ENCODE measurements at places on chromosomes 16 and 17.

- DNase-seq: no peak
Observed at GRCh38 chr17:66469890-66470289, 167.5 kb downstream of the PRKCA start.

DNA sequence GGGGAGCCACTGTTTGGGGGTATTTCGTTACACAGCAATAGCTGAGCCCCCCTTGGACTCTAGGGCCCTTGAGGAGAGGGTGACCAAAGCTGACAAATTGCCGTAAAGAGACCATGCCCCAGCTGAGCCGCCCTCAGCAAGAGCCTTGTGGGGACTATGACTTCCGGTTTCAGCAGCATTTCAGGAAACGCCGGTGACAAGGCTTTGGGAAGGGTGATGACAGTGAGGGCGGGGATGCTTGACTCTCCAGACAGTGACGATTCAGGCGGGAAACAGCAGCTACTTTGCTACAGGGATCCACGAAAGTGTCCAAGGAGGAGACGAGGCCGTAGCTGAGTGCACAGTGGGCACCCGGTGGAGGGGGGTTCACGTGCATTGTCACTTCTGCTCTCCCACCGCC lies 360.8 kb downstream of the C16orf95 start:
- no peak for DNase-seq

- DNase-seq: no peak
Observed at GRCh38 chr17:42759982-42760651, 910 bp upstream of the RAMP2 start.

GRCh38 chr17:41394254-41394996 lies 3.0 kb downstream of the KRT31 start:
- DNase-seq: no peak

DNA sequence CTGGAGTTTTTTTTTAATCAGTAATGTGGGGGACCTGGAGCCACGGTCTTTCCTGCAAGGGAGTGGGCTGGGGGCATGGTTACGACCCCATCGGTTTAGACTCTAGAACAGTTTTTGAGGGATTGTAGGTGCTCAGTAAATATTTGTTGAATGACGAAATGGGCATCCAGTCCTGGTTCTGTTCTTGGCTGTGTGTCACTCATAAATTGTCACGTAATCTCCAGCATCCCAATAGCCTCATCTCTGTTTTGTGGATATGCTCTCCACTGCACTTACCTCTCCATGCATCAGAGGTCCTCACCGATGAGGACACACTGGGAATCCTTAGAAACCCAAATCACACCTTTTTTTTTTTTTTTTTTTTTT lies 497 bp upstream of the SLC38A7 start:
- no peak for DNase-seq

- DNase-seq: peak; percentile 38
Observed at GRCh38 chr17:79728169-79728907, 2.4 kb upstream of the ENPP7 start.

DNA sequence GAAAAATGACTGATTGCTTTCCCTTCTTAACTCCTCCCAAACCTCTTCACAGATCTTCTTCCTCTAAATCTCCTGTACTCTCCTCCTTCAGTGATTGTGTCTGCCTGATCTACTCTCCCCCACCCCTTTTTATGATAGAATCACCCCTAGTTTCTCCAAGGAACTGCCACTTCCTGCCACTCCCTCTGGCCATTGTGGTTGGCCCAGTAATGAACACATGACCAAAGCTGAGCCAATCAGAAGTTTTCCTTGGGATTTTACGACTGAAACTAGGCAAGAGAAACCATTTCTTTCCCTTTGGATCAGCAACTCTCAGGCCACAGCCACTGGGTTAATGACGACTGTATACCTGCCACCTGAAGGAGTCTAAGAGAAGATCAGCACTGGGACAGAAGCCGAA lies 15.9 kb downstream of the IRX3 start:
- no peak for DNase-seq

GRCh38 chr16:17155485-17155884 lies 315.3 kb downstream of the XYLT1 start:
- DNase-seq: no peak

- no peak for DNase-seq
Observed at GRCh38 chr17:8577868-8578267, 52.7 kb downstream of the MYH10 start.

GRCh38 chr17:37839196-37839978 lies 84.8 kb upstream of the TBC1D3K start:
- DNase-seq: no peak

DNA sequence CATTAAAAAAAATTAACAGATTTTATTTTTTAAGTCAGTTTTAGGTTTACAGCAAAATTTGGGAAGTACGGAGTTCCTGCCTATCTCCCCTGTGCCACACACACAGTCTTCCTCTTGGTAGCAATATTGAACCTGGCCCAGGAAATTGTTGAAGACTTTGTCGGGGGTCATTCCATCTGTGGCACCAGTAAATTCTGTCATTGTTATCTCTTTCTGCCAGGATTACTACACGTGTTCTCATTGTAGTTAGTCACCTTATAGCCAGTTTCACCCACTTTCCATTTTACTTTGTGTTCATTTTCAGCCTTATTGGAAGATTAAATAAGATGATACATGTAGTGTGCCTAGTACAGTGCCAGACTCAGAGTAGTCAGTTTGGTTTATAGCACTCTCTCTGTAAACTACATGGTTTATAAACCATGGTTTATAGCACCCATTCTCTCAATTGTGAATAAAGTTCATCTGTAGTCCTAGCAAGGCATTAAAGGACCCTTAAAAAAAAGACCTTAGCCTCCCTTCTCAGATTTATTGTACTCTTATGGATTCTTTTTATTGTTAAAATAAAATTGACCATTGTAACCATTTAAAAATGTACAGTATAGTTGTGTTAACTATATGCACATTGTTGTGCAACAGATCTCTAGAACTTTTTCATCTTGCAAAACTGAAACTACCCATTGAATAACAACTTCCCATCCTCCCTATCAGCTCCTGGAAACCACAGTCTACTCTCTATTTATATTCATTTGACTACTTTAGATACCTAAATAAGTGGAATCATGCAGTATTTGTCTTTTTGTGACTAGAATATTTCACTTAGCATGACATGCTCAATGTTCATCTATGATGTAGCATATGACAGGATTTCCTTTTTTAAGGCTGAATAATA lies 36.1 kb downstream of the NLK start:
- no peak for DNase-seq

DNA sequence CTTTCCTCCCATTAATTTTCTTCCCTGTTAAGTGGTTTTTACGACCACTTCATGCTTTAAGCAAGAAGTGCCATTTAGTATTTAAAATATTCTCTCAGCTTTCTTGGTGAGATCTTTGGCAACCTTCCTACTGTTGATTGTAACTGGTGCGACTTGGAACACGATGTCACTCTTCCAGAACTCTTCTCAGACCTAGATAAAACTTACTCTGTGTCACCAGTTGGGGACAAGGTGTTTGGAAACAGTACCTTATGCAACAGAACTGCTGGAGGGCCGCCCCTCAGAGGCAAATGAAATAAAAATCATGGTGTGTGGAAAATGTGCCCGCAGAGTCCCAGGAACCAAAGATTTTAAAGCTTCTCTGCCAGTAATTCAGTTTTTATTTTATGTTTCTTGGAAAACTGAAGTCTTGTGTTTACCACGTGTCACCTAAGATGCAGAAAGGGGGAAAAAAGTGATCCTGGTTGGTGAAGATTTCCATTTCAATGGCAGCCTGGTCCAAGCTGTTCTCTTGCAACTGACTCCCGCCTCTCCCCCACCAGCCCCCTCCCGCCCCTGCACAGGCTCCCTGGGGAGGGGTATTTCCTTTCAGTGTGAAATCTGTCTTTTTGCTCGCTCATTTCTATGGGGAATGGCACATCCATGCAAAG lies 7.2 kb upstream of the HSD11B2 start:
- no peak for DNase-seq

DNA sequence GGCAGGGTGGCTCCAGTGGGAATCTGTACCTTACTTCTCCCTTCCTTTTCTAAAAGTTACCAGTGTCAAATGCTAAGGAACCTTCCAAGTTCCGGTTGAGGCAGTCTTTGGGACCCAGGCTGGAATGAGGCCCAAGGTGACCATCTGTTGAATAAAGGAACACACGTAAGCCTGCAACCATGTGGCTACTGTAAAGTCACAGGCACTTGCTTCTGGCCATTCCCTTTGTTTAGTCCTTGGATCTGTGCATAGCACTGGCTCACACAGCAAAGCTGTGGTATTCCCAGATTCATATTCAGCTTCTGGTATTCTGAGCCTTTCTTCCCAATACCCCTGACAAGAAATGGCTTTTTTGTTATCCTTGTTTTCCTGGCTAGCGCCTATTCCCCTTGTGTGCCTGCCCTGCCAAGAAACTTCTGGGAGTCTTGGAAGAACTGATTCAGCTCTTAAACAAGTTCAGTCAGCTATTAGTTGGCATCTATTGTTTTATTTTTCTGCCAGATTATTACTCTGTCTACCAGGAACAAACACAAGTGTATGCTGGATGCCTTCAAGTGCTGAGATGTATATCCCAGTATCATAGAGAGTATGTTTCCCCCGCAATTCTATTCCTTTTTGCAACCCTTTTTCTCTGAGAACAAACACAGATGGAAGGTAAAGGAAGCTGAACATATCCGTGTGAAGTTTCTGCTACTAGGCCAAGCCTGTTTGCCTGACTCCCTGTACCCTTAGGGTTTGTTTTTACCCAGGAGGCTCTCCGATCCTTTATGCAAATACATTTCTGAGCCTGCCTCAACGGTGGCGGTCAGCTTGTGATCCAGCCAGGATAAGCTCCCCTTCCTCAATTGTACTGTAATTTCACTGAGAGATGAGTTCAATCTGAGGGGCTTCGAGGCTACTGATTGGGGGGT lies 13.2 kb downstream of the TMEM238L start:
- no peak for DNase-seq

- DNase-seq: no peak
Observed at GRCh38 chr17:33335491-33336173, 42.5 kb upstream of the ASIC2 start.

- no peak for DNase-seq
Observed at GRCh38 chr16:29962344-29962994, 590 bp downstream of the TMEM219 start.

- no peak for DNase-seq
Observed at GRCh38 chr17:3658784-3659449, 9.5 kb downstream of the TAX1BP3 start.

DNA sequence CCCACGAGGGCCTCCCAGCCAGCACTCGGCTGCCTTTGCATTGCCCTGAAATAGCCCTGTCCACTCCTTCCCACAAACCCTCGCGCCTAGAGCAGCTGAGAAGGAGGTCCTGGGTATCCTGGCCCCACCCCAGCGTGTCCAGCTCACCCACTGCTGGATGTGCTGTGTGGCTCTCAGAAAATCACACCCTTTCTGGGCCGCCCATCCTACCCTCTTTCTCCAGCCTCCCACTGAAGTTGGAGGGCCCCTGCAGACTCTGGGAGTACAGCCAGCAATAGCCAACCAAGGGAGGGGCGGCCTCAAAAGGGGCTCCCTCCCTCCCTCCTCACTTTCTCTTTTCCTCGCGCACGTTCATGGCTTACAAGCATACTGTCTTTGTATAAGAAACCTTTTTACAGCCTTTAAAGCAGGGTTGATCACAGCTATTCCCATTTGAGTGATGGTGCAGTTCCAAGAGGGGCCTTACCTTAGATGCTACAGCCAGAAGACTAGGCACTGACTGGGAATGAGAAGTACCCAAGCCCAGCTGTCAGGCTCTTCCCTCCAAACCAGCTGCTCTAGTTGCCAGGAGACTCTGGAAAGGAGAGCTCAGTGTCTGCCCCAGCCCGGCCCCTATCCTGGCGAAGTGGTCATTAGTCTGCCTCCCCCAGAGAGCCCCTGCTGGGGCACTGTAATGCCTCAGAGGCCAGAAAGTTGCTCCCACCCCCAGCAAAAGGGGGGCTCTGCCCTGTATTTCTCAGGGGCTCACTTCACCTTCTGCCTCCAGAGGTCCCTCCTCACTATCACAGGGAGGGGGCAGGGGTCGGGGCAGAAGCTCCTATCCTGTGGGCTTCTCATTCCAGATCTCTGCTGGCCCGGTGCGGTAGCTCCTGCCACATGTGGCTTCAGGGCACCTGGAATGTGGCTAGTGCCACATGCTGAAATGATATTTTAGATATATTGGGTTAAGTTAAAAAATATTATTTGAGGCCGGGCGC lies 38.1 kb downstream of the DCAKD start:
- no peak for DNase-seq

GRCh38 chr17:33086878-33087277 lies 95.2 kb downstream of the SPACA3 start:
- DNase-seq: no peak

GRCh38 chr16:14389359-14389758 lies 240.7 kb downstream of the PARN start:
- no peak for DNase-seq

GRCh38 chr17:10156948-10157607 lies 41.3 kb downstream of the GAS7 start:
- DNase-seq: peak; percentile 26

- DNase-seq: no peak
Observed at GRCh38 chr17:14428648-14429029, 127.8 kb downstream of the HS3ST3B1 start.

- DNase-seq: no peak
Observed at GRCh38 chr16:866252-866896, 65.8 kb upstream of the GNG13 start.

- no peak for DNase-seq
Observed at GRCh38 chr17:19641687-19642372, 6.7 kb upstream of the ALDH3A2 start.

GRCh38 chr16:61834082-61834481 lies 202.2 kb downstream of the CDH8 start:
- no peak for DNase-seq

DNA sequence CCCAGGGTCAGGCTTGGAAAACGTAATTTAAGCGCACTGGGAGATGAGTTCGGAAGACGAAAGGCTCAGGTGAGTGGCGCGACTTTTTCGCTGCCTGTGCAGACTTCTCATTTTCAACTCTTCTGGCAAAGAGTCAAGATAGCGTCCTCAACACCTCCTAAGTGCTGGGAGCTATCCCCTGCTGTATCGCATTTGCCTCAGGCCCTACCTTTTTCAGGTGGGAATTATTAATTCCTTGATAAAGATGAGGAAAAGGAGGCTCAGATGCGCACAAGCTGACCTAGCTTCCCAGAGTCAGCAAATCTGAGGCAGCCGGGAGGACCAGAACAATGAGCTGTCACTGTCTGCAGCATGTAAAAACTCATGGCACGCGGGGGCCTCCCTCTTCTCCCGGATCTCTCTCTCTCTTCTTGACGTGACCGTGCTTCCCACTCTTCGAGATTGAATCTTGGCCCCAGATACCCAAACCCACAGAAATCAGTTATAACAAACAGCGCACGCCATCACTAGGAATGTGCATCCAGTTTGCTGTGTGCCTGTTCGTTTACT lies 512 bp upstream of the ADAMTS18 start:
- DNase-seq: no peak

- no peak for DNase-seq
Observed at GRCh38 chr17:76645481-76645880, 1.9 kb upstream of the ST6GALNAC1 start.

GRCh38 chr17:44211281-44212265 lies 7.9 kb downstream of the UBTF start:
- no peak for DNase-seq

- no peak for DNase-seq
Observed at GRCh38 chr17:40072040-40072734, 9.4 kb downstream of the THRA start.

- DNase-seq: no peak
Observed at GRCh38 chr17:45789874-45790273, 5.8 kb downstream of the CRHR1 start.

- no peak for DNase-seq
Observed at GRCh38 chr16:85200471-85201278, 88.4 kb upstream of the CIBAR2 start.

Data from stimulated activated CD8-positive, alpha-beta memory T cell treated with anti-CD3 and anti-CD28 coated beads, Interleukin-15, amount 100 ng/mL, for 4 hours (primary cell).